ENCODE measurements at places on chromosomes 2 and 18.

DNA sequence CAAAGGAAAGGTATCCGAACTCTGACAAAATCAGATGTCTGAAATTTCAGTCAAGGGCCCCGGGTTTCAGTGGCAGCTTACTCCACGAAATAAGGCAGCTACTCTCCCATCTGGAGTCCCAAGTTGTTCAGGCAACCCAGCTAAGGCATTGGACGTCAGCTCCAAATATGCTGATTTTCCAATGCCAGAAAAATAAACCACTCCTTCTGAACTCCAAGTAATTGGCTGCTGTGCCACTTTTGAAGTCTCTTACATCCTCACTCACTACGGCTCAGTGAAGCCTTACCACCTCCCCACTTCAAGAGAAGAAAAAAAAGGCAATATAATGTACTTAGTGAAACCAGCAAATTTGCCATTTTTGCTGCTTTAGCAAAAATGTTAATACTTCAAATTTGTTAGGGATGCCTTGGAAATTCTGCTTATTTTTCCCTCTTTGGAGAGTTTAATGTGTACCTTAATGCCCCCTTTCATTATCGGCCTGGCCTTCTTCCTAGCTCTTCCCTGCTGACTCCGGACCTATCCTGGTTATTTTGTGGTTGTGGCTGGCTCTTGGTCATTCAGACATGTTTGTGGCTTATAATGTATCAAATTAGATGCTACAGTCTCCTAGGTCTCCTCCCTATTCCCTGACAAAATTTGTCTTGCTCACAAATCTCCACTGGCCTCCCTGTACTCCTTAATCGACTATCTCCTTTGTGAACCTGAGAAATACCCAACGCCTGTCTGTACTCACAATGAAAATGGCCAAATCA lies 589.2 kb upstream of the ZEB2 start:
- DNase-seq: no peak

- DNase-seq: no peak
Observed at GRCh38 chr18:35441857-35442595, 55.7 kb downstream of the INO80C start.

DNA sequence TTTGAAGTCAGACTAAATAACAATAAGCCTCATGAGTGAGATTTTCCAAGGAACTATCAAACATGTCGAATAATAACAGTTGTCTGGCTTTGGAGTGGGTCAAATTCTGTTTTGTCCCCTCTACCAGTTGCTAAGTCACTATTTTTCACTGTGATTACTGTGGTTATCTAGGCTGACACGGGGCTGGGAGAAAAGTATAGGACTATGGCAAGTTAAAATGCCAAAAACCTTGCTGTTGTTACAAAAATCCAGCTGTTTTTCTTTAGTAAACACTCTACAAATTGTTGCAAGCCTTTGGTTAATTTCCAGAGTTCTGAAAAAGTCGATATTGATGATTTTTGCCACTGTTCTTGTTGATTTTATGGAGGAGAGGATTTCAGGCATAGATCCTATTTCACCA lies 1.5 kb downstream of the CFAP210 start:
- no peak for DNase-seq

GRCh38 chr2:161223139-161223732 lies 63.0 kb downstream of the TANK start:
- peak; percentile 40 for DNase-seq

Measured in fibroblast of gingiva (primary cell).